ENCODE measurements at places on chromosomes 4 and X.

GRCh38 chrX:30533266-30533665 is 44.3 kb downstream of the TASL start:
- no peak for DNase-seq

- no peak for DNase-seq
These were observed 53.9 kb upstream of the RPS6KA3 start for GRCh38 chrX:20320461-20321159.

- DNase-seq, result peak; percentile 41
These were observed 6.0 kb upstream of the VGLL1 start for GRCh38 chrX:136525738-136526606.

- DNase-seq, result no peak
These were observed 525 bp upstream of the CISD2 start for GRCh38 chr4:102868153-102868780.

DNA sequence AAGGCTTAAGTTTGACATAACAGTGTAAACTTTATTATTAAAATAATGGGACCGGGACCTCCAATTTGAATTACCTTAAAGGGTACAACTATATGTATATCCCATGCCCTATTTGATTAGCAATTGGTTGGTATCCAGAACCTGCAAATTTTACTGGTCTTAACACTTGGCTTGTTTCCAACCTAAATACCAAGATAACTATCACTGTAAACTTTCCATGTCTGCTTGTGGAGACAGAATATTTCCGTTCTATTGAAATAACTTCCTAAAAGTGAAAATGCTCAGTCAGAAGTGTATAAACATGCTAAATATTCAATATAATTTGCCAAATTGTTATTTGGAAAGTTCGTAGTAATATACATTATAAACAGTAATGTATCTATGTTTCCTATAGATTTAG is 154.0 kb downstream of the TMEM47 start:
- no peak for DNase-seq

DNA sequence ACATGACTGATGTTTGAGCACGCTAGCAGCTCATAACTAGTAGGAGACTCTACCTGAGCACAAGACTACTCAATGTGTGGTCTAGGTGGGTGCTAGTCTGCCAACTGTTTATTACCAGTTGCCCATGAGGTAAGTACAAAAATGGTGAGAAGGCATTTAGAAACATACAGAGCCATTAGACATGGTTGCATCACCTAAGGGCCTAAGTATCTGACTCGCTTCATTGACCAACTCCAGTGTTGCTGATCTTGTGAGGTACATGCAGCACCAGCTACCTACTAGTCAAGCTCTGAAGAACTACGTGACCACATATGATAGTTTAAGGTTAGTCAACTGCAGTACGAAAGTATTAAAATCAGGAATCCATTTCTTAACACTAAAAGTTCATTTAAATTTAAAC is 39.9 kb downstream of the APBB2 start:
- DNase-seq, result no peak
